ENCODE measurements at places on chromosomes 3 and 15.

- DNase-seq = no peak
These were observed 13.2 kb downstream of the TM4SF4 start for GRCh38 chr3:149487598-149488197.

DNA sequence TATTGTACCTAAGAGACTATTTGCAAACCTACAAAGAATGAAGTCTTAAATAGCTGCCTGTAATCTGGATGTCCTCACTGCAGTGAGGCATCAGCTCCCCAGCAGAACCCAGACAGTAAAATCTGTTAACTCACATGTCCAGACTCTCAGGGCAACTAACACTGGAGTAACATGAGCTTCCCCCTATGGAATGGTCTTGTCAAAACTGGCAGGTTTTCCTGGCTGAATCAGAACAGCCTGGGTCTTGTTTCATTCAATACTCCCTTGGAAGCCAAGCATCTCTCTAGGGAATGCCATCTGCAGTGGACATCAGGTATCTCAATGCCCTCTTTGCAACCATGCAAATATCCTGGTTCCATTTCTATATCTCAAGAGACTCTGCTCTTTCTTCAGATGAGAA, 24.4 kb downstream of the PTPN9 start:
- no peak for DNase-seq

DNA sequence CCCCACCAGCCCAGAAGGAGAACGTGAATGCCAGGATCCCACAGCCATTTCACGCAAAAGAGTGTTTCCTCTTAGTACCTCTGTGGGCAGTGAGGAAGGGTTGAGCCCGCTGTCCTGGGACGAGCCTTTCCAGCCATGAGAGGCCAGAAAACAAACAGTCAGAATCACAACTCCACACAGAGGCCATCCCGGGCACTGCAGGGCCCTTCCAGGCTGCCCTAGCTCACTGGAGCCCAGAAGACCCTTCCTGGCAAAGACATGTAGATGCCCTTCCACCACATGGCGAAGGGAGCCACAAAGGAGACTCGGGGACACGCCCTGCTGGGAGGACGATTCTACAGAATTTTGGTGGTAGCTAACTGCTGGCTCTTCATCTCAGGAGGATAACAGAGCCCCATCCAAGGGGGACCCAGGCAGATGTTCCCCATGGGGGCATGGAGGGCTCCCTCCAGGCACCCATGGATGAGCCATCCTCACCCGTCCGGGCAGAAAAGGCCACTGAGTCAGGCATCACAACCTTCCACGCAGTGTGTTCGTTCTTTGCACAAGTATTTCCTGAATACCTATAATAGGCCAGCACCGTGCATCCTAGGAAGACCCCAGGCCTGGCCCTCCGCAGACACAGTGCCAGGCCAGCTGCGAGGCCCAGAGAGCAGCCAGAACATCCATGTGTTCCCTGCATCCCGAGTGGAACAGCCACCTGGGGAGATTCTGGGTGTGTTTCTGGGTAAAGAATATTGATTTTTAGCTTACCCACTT, 47.2 kb downstream of the SLC12A8 start:
- no peak for DNase-seq

DNA sequence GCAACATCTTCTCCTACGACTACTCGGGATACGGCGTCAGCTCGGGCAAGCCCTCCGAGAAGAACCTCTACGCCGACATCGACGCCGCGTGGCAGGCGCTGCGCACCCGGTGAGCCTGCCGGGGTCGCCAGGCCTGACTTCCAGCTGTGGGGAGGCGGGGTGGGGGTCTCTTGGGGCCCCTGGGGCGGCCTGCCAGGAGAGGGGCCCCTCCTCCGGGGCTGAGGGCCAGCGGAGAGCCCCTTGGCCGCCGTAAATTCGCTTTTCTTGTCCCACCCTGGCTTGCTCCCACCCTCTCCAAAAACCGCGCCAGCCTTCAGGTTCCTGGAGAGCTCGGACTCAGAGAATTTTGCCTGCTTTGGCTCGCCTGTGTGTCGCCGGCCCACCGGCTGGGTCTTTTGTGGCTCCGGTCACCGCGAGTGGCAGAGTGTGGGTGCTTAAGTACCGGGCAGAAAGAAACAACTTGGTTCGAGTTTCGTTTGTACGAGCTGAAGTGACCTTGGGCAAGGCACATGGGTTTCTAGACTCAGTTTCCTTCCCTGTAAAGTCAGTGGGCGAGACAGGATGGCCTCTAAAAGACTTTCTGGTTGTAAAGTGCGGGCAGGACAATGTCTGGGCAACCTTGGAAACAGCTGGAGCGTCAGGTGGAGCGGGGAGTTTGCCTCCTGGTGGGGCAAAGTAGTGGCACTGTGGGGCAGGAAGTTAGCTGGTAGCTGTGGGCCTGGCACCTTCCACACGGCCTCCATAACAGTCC, 976 bp downstream of the ABHD17C start:
- DNase-seq = no peak

DNA sequence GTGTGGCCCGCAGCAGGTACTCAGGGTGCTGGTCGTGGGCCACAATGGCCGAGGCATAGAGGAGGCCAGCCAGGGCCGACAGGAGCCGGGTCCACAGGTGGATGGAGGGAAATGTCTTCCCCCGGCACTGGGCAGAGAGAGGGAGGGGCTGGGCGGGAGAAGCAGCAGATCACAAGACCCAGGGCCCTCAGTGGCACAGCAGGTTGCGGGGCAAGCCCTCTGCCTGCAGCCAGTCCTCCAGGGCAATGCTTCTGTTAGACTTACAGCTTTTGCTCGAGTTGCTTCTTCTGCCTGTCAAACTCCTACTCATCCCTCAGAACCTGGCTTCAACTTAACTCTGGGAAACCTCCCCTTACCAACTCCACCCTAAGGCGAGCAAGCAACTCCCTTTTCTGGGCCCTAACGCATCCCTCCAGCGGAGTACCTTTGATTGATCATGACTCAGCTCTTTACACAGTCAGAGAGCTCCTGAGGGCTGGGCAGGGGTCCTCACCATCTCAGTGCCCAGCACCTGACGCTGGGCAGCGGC, 16.0 kb downstream of the TMEM44 start:
- DNase-seq = no peak

DNA sequence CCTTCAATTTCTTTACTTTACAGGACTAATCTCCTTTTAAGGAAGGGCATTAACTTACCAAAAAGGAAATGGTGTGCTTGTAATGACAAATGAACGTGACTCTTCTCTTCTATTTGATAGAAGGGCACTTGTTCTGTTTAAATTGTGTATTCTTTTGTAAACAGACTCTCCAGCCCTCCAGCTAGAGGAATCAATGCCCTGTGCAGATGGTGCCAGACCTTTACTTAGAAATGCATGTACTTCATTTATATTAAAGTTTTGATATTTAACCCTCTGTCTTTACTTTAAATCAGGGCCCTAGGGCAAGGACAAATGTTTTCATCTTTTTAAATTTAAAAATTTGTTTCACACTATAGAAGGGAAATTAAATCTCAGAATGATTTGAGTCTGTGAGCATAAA, 355.1 kb downstream of the GBE1 start:
- no peak for DNase-seq

- no peak for DNase-seq
These were observed 12.6 kb downstream of the ANP32A start for GRCh38 chr15:68808091-68808490.

GRCh38 chr3:8576841-8577571, 67.6 kb downstream of the SSUH2 start:
- DNase-seq = no peak

DNA sequence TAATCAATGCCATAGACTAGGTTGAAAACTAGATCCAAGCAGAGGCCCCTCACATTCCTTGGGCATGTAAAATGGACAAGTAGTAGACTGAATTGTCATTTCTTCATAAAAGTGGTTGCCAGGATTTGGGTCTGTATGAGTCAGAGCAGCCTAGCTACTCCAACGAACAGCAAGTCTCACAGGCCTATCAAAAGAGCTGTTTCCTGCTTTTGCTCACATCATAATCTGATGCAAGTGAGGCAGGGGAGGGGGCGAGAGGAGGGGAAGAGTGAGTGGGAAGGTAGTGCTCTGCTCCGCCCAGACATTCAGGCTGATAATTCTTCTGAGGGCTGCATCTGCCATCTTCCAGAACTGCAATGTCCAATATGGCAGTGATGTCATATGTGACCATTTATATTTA, 228.9 kb upstream of the PRICKLE2 start:
- no peak for DNase-seq

DNA sequence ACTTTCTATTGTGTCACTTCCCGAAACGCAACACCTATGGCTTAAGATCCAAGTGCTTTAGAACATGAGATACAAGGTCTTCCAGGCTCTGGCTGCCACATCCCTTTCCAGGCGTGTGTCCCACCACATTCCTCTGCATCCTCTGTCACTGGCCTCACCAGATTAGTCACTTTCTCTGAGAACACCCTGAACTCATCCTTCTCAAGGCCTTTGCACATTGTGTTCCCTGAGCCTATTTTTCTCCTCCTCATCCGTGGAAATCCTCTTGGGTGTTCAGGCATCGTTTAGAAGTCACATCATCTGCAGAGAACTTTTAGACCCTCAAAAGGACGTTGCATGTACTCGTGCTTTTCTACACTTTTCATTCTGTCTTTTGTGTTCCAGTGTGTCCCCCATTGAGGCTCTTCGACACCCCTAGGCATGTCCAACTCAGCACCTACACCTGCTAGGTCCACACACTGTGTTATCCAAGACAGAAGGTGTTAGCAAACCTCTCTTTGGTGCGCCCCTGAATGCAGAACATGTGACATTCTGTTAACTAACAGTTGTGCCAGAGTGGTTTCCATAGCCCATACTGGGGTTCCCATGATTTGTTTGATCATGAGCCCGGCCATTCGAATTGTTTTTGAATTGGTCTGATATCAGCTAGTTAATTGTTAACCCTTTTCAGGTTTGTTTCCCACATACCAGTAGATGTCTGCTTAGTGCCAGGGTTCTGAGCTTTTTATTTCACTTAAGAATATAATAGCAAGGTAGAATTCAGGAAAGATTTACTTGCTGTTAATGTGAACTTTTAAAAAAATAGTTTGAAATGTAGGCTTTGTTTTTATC, 67.2 kb downstream of the LPP start:
- no peak for DNase-seq

GRCh38 chr3:88076712-88077111, 17.7 kb downstream of the ZNF654 start:
- DNase-seq = no peak

- DNase-seq = no peak
These were observed 124.2 kb downstream of the ZBTB20 start for GRCh38 chr3:115022835-115023398.

GRCh38 chr3:51830345-51830744, 31.1 kb upstream of the IQCF2 start:
- no peak for DNase-seq

- DNase-seq = no peak
These were observed 22.1 kb downstream of the PDE8A start for GRCh38 chr15:85003593-85004312.

- DNase-seq = no peak
These were observed 266.2 kb upstream of the TPRG1 start for GRCh38 chr3:188905547-188905946.

GRCh38 chr3:61780016-61780415, 218.6 kb downstream of the PTPRG start:
- DNase-seq = no peak

- DNase-seq = no peak
These were observed 62.0 kb downstream of the LEO1 start for GRCh38 chr15:51909584-51909983.

GRCh38 chr15:42582569-42583375, 7.4 kb downstream of the STARD9 start:
- no peak for DNase-seq

DNA sequence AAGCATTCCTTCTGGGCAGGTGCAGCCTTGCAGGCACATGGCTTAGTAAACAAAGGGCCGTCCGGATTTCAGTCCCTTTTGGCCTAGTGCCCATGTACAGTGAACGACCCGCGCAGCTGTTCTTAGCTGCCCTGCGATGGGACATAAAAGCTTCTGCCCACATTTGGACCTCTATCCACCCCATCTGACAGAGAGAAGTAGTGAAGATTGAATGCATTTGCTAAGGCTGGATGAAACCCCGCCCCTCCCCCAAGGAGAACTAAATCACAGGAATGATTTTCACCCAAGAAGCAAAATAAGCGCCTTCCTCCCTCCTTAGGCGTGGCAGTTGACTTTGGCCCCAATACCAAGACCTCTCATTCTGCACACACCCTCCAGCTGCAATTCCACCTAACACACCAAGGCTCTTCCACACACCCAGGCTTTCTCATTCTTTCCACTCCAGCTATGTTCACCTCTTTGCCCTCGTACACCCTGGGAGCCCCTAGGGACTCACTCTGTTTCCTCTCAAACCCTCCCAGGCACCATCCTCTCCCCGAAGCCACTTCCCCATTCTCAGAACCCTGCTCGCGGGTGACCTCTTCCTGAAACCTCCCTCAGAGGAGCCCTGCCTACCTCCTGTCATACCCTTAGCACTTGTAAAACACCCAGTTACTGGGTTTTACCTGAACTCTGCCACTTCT, 14.1 kb upstream of the HRH1 start:
- DNase-seq = no peak

DNA sequence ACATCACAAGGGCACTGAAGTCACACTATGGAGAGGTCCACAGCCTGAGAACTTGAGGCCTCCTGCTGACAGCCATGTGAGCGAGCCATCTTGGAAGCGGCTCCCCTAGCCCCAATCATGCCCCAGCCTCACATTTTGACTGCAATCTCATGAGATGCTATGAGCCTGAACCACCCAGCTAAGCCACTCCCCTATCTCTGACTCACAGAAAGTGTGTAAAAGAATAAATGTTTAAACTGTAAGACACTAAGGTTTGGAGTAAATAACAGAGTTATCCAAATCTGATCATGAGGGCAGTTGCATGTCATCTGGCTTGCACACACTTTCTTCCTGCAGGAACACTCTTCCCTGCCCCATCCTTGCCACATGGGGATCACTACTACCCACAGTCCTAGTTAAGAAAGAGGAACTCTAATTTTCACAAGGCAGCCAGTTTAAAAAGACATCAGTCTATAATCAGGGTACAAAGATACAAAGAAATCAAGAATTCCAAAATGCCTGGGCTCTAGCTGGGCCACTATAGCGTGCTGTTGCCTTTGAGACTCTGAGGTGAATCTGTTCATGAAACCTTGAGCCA, 494.2 kb downstream of the FOXP1 start:
- DNase-seq = no peak

- peak; percentile 83 for DNase-seq
These were observed 87.3 kb downstream of the CHRD start for GRCh38 chr3:184467171-184467570.

GRCh38 chr3:159487304-159487703, 501.3 kb upstream of the IL12A start:
- no peak for DNase-seq

DNA sequence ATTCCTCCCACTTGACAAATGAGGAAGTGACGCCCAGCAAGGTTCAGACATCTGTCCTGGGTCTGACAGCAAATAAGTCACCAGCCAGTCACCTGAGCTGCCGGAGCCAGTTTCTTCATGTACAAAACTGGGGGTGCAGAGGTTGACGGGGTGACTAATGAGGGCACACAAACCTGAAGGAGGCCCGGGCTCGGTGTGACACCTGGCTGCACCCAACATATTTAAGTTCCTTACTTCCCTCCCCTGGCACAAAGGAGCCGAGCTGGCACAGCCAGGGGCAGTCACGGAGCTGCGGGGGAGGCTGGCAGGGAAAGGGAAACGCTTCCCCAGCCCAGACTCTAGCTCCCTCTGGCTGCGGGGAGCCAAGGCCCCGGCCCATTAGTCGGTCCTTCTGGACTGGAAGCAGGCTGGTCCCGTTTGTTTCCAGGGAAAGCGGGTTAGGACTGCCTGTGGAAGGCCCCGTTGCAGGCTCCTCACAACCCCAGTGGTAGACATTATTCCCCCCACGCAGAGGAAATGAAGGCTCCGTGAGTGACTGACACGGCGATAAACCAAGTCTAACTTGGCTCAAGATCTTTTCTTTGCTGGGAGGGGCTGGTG, 2.3 kb downstream of the FBXL22 start:
- DNase-seq = no peak
